NCI-H1105 (cell line): ENCODE measurements at places on chromosomes 12 and 14.

DNA sequence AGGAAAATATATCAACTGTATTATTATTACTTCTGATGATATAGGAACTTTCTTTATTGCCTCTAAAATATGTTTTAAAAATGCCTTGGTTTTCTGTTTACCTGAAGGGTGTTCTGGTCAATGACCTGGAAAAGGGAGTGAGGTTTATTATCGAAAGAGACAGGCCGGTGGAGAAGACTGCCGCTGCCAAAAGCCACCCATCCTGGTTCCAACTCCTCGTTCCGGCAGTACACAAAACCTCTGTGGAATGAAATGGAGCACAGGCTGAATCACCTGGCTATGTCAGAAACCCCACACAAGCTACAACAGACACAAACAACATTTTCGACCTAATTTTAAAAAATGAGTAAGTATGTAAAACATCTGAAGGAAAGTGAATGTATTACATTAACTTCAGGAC is 73.6 kb downstream of the HECTD4 start:
- DNase-seq, result no peak

- no peak for DNase-seq
Measured at GRCh38 chr12:102120886-102121285, 903 bp downstream of the PARPBP start.

GRCh38 chr14:42950363-42950762 is 1343.7 kb downstream of the LRFN5 start:
- no peak for DNase-seq

DNA sequence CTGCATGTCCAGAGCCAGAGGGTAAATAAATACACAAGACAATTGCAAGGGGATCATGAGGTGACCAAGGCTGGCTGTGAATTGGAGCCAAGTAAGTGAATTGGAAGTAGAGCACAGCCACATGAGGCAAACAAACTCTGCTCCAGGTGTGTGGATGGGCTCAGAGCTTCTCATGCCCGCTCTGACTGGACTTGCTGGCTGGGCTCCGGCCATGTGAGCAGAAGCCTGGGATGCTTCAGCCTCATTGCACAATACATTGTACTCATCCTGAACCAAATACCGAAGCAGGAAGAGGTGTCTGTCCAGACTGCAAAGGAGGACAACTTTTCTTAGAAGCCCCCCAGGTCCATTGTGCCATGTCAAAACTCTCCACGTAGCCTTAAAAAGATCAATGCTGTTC is 193.0 kb downstream of the TTC8 start:
- DNase-seq, result no peak

DNA sequence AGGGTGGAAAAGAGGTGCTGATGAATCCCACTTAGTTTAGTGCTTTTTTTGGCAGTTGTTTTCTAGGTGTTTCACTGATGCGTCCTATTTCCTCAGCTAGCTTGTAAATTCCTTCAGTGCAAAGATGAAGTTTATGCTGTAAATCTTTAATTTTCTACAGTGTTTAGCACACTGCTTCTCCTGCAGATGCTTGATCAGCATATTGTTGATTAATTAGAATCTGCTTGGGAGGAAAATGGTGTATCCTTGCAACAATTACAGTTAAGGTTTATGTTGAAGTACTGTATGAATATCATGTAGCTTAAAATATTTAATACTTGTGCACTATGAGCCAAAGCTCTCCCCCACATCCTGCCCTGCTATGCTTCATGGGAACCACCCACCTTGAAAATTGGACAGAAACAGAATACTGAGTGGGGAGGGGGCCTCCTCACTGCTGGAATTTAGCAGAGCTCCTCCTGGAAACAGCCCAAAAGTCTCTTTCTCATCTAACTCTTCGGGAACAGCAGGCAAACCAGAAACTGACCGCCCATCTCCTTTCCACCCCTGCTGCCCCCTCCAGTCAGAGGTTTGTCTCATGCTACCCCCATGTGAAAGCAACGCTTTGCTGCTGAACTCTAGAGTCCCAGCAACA is 20.3 kb upstream of the DHRS4 start:
- no peak for DNase-seq

- DNase-seq, result no peak
Measured at GRCh38 chr14:31410048-31410650, 10.2 kb downstream of the HEATR5A start.
